ENCODE measurements at places on chromosomes 4 and X. TPM values are rescaled to one million over a fixed set of nuclear protein-coding genes. Genes with fewer than 3 reads are reported as not detected.
A peak's percentile ranks its signal among the peaks of the same experiment; 100 is the strongest.

HHIP gene
- 1.6 TPM for total RNA-seq

DNA sequence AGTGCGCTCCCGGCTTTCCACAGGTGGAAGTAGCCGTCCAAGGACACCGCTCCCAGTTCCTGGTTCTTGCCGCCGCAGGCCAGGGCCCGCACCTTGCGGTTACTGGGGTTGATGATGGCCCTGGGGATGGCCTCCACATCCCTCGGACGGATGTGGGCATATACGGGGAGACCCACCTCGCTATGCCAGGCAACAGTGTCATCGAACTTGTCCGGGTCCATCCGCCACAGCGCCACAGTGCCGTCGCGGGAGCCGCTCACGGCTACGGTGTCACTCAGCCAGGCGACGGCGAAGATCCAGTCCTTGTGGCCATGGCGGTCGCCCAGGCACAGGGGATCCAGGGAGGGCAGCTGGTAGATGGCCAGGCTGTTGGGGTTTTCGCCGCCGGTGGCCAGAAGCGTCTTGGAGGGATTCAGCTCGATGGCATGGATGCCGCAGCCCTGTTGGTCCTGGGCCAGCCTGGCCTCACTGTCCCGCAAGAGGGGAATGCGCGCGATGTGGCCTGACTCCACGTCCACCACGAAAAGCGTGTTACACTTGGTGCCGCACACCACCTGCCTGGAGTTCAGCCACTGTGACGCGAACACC is 795 bp downstream of the DCAF12L1 start:
- H3K4me1 ChIP-seq, result no peaks in the 10 kb centered on the region
- H3K27ac ChIP-seq, result no peak overlapping the region
- no peaks in the 10 kb centered on the region for H3K27me3 ChIP-seq
- no peak for DNase-seq

GPR82 gene
- not detected for total RNA-seq

NWD2 gene
- total RNA-seq, result 1.4 TPM

DNA sequence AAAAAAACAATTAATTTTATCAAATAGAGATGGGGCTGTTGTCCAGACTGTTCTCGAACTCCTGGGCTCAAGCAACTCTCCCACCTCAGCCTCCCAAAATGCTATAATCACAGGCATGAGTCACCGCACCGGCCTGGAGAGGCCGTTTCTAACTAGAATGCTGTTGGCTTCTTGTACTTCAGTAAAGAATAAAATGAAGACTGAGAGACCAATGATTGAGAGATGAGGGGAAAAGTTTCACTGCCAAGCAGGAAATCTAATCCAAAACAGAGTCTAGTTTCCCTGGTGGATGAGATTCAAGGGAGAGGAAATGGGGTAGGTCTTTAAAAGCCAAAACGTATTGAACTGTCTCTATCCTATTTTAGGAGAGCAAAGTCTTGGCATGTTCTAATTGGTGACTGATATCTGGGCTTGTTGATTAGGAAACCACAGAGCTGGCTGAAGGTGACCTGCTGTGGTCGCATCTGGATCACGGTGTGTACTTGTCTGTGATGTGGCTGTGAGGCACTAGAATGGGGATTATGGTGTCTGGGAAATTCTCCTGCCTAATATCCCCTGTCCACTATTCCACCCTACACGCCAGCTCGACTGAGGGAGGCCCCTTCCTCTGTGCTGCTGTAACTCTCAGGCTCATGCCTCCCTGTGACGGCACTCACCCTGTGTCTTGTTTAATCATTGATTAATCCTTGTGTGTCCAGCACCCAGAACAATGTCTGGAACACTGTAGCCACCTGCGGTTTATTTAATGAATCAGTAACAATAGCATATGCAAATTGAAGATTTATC is 15.0 kb upstream of the TRIM2 start:
- no peaks in the 10 kb centered on the region for H3K36me3 ChIP-seq
- peaks cover 18% of the 10 kb centered on the region for H3K4me1 ChIP-seq
- H3K27me3 ChIP-seq, result no peaks in the 10 kb centered on the region
- DNase-seq, result peak; percentile 33

DNA sequence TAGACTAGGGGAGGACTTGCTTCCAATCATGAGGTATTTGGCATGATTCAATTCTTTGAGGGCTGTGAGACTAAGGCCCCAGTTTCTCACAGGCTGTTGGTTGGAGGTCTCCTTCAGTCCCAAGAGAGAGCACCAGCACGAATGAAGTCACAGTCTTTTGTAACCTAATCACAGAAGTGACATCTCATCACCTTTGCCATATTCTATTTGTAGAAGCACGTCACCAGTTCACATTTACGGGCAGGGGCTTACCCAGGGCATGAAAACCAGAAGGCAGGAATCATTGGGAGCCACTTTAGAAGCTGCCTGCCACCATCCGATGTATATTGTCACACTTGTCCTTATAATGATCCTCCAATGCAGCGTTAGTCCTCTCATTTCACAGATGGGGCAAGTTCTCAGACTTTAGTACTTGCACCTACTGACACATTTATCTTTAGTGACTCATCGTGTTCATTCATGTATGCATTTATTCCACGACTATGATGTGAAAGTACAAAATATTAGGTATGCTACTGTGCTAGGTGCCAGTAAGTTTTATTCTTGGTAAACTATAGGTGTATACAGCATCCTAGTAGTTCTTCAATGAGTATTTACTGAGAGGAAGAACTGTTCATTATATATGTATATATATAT is 163.8 kb upstream of the PGRMC2 start:
- H3K36me3 ChIP-seq, result no peaks in the 10 kb centered on the region
- no peaks in the 10 kb centered on the region for H3K27me3 ChIP-seq
- DNase-seq, result no peak
- H3K27ac ChIP-seq, result no peak overlapping the region
- no peak overlapping the region for H3K4me3 ChIP-seq
- no peaks in the 10 kb centered on the region for H3K4me1 ChIP-seq

- H3K27me3 ChIP-seq, result no peaks in the 10 kb centered on the region
- H3K4me3 ChIP-seq, result no peak overlapping the region
- DNase-seq, result no peak
- H3K27ac ChIP-seq, result no peak overlapping the region
- no peaks in the 10 kb centered on the region for H3K36me3 ChIP-seq
- no peaks in the 10 kb centered on the region for H3K4me1 ChIP-seq
Measured at GRCh38 chr4:87192145-87192919, 28.1 kb downstream of the KLHL8 start.

DNA sequence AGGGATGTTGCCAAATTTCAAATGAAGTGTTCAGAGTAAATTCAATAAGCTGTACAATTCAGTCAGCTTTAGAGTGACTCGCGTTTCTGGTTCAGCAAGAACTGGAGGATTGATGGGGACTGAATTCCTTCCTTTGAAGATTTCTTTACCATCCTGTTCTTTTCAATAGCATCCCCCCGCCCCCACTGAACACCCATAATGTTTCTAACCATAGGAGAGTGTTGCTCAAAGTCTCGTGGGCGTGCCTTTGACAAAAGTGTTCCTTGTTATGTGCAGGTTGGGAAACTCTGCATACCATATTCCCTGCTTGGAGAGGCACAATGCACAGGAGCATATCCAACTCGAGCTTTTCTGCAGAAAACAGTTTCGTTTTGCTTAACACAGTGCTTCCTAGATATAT is 323.5 kb upstream of the CASK start:
- no peaks in the 10 kb centered on the region for H3K4me1 ChIP-seq
- no peaks in the 10 kb centered on the region for H3K27me3 ChIP-seq
- H3K27ac ChIP-seq, result no peak overlapping the region
- no peaks in the 10 kb centered on the region for H3K36me3 ChIP-seq
- DNase-seq, result peak; percentile 24
- peak overlapping the region; percentile 39 for H3K4me3 ChIP-seq

DNA sequence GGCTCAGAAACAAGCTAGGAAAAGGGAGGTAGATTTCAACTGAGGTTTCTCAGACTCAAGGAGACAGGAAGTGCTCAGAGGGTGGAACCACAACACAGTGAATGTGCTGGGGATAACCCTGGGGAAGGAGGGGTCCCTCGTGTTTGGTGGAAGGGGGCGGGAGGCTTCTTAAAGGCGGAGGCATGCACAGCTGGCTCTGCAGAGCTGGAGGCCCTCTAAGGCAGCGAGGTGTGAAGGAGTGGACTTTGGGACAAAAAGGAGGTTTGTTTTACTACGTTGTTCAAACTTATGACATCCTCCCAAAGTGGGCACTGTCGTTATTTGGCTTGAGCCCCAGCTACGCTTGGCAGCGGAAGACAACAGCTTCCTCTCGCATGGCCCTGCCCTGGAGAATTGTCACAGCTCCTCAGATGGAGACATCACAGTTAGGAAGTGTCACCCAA is 21.7 kb upstream of the MTM1 start:
- no peak overlapping the region for H3K27ac ChIP-seq
- peaks cover 29% of the 10 kb centered on the region for H3K27me3 ChIP-seq
- peaks cover 8% of the 10 kb centered on the region for H3K4me1 ChIP-seq
- DNase-seq, result no peak
- no peak overlapping the region for H3K4me3 ChIP-seq

DNA sequence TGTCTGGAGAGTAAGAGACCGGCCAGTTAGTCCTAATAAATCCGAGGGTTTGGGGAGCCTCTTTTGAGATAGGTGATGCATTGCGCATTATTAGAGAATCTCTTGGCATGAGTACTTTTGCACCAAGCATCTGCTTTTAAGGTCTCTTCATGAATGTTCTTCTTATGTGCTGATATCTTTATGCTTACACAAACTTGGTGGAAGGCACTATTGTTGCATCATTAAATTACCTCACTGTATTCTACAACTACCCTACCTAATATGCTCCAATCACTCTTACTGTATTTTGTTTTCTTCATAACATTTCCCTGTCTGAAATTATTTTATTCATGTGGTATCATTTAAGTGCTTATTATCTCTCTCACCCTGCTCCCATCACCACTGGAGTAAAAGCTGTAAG is 151.6 kb downstream of the PALLD start:
- no peaks in the 10 kb centered on the region for H3K36me3 ChIP-seq
- no peaks in the 10 kb centered on the region for H3K27me3 ChIP-seq
- no peak for DNase-seq
- H3K4me1 ChIP-seq, result no peaks in the 10 kb centered on the region
- H3K4me3 ChIP-seq, result no peak overlapping the region
- H3K27ac ChIP-seq, result no peak overlapping the region

- H3K27ac ChIP-seq, result no peak overlapping the region
- H3K4me1 ChIP-seq, result peaks cover 19% of the 10 kb centered on the region
- no peak overlapping the region for H3K4me3 ChIP-seq
- DNase-seq, result no peak
- no peaks in the 10 kb centered on the region for H3K27me3 ChIP-seq
- no peaks in the 10 kb centered on the region for H3K36me3 ChIP-seq
Measured at GRCh38 chr4:138677748-138678147, 337.8 kb upstream of the NOCT start.

CLGN gene
- total RNA-seq, result 2.1 TPM

DNA sequence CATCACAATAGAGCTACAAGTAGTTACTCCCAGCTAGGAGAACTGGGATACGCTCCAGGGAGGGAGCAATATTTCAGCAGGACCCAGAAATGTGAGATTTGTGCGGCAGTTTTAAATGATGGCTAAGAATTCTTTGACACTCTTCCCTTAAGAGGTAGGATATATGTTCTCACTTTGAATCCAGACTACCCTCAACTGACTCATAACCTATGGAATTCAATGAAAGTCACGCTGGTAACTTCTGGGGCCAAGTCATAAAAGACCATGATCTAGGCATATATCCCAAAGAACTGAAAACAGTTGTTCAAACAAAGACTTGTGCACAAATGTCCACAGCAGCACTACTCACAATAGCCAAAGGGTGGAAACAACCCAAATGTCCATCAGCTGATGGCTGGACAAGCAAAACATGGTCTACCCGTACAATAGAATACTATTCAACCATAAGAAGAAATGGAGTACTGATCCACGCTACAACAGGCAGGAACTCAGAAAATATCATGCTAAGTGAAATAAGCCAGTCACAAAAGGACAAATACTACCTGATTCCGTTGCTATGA is 10.5 kb downstream of the CD99L2 start:
- no peak overlapping the region for H3K27ac ChIP-seq
- H3K36me3 ChIP-seq, result no peaks in the 10 kb centered on the region
- no peaks in the 10 kb centered on the region for H3K27me3 ChIP-seq
- DNase-seq, result no peak

TMEM154 gene
- 23.3 TPM for total RNA-seq

- H3K4me1 ChIP-seq, result peaks cover 20% of the 10 kb centered on the region
- H3K36me3 ChIP-seq, result no peaks in the 10 kb centered on the region
- H3K4me3 ChIP-seq, result no peak overlapping the region
- H3K27ac ChIP-seq, result no peak overlapping the region
- H3K27me3 ChIP-seq, result no peaks in the 10 kb centered on the region
Measured at GRCh38 chr4:108589961-108590360, 30.4 kb upstream of the RPL34 start.

DNA sequence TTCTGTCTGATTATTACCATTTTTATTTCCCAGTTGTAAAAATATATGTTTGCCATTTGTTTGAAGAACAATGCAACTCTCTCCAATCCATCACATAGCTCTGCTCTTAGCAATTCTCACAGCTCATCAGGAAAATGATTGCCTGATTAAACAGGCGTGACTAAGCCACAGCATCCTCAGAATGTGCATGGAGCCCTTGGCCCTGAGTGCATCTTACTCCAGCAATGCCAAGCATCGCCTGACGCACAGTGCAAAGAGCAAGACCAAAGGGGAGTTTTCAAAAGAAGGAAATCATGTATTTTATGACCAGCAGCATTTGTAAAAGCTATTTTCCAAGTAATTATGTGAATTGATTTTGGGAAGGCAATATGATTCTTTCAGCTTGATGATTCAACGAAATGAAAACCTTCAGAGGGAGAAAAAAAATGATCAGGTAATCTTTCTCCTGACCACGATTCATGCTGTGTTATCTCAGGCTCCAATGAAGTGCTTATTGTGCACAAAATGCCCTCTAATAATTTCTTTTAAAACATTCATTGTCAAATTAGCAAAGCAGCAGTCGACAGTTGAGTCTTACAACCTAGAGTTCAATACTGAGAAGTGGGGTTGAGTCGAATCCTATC is 138.0 kb upstream of the FAM9B start:
- H3K4me1 ChIP-seq, result peaks cover 16% of the 10 kb centered on the region
- no peak overlapping the region for H3K4me3 ChIP-seq
- H3K27me3 ChIP-seq, result no peaks in the 10 kb centered on the region
- DNase-seq, result no peak
- H3K27ac ChIP-seq, result peak overlapping the region; percentile 17

DNA sequence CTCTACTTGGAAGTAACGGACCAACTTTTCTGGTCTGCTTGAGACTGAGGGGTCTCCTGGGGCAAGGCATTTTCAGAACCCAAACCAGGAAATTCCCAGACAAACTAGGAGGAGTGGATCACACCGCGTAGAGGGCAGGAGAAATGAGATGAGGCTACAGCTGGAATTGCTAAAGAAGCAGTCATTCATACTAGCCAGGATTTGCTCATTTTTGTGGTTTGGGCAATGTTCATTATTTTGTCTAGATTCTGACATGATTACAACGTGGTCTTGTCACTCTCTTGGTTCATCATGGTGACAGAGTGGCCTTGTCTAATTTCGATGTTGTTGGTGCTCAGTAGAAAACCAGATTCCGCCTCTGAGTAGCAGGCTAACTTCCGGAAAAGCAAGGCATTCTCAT is 63.2 kb downstream of the BANK1 start:
- DNase-seq, result no peak
- no peak overlapping the region for H3K4me3 ChIP-seq
- H3K4me1 ChIP-seq, result peaks cover 29% of the 10 kb centered on the region

FAM47C gene
- total RNA-seq, result not detected

GRCh38 chrX:134554291-134554690 is 94.3 kb downstream of the HPRT1 start:
- H3K4me1 ChIP-seq, result peaks cover 19% of the 10 kb centered on the region
- no peaks in the 10 kb centered on the region for H3K27me3 ChIP-seq
- no peak overlapping the region for H3K4me3 ChIP-seq
- no peak overlapping the region for H3K27ac ChIP-seq
- peaks cover 13% of the 10 kb centered on the region for H3K36me3 ChIP-seq
